Activated CD4-positive, CD25-positive, alpha-beta regulatory T cell treated with anti-CD3 and anti-CD28 coated beads, Interleukin-2, amount 50 U/mL, for 72 hours (primary cell): ENCODE measurements at places on chromosomes 2 and 18.

DNA sequence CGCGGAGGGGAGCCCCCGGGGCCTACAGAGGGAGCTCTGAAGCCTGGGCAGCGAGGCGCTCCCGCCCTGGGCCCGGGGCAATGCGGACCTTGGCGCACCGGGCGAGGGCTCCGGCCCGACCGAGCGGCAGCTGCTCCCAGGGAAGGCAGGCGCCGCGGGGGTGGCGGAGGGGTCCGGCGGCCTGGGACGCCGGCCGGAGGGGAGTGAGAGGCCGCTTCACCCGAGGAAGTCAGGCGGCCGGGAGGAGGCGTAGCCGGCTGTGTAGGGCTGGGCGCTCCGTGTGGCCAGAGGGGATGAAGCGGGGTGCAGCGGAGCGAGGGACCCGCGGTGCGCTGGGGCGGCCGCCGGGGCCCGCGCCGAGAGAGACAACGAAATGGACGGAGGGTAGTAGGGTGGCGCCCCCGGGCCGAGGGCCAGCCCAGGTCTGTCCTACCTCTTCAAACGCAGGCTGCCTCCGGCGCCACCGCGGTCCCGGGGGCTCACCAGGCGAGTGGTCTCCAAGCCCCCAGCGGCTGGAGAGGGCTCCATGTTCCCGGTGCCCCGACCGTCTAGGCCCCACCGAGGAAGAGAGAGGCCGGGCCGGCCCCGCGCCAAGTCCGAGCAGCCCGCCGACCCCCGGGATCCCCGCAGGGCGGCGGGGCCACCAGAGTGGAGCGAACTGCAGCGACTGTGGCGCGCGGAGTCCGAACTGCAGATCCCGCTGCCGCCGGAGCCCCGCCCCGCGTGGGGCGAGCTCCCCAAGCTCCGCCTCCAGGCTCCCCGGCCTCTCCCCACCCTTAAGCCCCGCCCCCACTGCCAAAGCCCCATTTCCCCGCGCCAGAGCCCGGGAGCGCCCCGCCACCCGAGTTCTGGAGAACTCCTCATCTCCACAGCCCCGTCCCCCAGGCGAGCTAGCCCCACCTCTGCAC lies at the start of gene SLC30A3:
SLC30A3 (minus strand) TSS at position 669 of the 908 bp plus-strand sequence; CDS start at position 528, 141 bp downstream.
- peak; percentile 53 for DNase-seq

DNA sequence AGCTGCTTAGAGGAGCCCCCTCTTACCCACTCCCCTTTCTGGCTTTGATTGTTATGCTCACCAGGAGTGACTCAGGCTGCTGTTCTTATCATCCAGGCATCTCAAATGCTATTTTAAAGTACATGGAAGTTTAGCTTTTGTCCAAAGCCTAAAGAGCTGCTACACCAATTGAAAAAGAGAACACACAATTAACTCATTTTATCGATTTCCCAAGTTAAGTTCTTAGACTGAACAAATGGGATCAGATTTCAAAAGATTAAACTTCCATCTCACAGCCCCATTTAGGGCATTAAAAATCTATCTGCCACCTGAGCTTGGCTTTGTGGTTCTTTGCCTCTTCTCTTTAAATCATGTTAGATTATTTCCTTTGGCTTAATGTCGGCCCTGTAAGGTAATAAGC lies 81.2 kb downstream of the MYO5B start:
- DNase-seq, result no peak

DNA sequence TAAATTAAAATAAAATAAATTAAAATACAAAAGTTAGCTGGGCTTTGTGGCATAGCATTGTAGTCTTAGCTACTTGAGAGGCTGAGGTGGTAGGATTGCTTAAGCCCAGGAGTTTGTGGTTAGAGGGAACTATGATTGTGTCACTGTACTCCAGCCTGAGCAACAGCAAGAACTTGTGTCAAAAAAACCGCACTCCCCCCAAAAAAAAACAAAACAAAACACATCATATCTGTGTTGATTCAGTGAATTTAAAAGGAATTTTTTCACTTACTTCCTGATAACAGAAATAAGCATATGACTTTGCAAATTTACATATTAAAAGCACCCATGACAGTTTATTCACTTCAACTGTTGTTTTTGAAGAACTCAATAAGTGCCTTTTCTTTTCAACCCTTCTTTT lies 68.1 kb upstream of the PELI1 start:
- DNase-seq, result no peak

DNA sequence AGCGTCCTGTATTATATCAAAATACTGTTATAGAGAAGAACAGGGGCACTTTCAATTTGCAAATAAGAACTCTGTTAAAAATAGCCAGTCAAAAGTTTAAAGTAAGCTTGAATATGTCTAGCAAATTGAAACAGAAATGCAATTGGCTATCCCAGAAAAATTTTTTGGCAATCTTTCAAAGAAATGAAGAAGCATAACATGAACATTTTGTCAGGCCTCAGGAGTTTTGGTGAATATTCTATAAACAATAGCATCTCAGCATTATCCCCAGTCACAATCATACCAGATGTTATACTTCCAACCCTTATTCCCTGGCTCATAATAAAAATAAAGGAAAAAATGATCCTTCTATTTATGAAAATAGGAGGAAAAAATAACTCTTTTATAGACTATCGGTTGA lies 252.4 kb downstream of the GRB14 start:
- no peak for DNase-seq

DNA sequence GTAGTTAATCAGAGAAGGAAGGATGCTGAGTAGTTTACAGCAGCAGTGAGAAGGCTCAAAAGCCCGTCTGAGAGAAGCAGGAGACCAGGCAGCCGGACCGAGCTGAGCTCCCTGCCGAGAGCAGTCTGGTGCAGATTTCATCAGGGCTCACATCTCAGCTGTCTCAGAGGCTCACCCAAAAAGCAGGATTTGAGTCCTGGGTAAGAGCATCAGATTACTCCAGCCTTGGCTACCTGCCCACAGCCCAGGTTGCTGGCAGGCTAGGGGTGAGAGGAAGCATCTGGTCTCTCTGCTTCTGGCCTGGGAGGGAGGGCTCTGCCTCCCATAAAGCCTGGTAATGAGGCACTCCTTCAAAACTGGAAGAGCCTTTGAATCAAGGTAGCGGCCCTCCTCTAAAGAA lies 140.5 kb downstream of the ST6GAL2 start:
- no peak for DNase-seq

DNA sequence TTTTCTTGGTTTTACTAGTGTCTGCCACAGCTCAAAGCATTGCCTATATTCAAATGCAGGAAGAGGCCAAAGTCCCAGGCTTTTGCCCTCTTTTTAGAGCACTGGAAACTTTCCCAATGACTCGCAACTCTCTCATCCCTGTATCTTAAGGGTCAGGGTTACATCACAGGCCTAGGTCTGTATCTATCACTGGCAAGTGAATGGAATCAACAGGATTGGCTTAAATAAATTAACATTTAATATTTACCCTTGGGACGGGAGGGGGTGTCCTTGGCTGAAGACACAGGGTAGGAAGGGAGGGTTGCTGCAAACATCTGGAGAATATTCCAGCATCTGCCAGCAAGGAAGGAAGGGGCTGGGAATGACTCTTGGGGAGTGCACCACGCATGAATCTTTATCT lies 242.6 kb downstream of the SLC4A3 start:
- DNase-seq, result no peak

DNA sequence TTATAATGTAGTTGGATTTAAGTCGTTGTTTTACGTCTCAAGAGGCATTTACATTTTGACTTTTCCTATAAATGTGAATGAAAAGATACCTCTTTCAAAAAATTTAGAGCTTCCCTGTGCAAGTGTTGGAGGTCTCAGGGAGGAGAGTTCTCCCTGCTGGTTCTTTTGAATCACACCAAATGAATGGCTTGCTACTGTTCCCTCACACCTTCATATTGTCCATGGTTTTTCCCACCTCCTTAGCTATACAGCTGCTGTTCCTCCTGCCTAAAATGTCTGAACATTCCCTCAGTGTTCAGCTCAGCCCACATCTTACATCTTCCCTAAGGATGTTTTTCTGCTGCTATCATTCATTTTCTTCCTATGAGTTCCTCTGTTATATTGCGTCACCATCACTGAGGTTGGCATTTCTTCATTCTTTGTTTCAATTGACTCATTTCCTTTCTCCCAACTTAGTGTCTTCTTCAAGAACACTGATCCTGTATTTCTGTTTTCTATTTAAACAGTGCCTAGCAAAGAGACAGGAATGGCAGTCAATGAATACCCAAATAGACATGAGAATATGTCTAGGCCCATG lies 46.0 kb downstream of the COX7A2L start:
- no peak for DNase-seq

DNA sequence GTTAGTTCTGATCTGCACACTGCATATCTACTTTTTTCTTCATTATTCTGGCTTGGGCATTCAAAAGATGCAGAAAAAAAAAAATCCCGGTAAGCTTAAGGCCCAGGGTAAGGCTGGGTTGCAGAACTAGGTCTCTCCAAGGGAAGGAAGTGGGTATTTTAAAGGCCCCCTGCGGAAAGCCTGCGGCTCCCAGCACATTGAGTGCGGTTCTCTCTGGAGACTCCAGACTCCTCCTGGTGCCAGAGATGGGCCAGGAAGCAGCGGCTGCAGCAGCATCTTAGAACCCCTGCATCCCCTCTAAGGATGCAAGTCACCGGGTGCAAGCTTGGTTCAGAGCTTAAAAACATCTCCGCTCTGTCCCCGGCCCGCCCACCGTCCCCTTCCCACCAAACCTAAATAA lies 49.5 kb downstream of the TGIF1 start:
- DNase-seq, result no peak

DNA sequence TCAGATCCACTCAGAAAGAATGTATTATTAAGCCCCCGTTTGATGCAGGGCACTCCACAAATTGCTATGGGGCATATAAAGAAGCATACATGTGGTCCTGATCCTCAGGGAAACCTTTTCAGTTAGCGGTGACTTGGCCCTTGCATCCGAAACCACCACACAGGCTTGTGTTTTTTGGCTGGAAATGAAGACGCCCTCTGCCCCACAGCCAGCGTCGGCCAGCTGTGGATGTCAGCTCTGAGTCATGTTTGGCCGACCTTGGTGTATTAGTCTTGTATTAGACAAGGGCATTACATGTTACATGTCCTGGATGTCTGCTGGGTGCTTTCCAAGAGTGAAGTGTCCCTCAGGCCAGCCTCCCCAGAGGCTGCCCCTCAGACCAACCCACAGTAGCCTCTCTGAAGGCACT lies 107.6 kb upstream of the MAP3K20 start:
- DNase-seq, result no peak

GRCh38 chr18:33835419-33835818 lies 257.4 kb downstream of the ASXL3 start:
- DNase-seq, result no peak

DNA sequence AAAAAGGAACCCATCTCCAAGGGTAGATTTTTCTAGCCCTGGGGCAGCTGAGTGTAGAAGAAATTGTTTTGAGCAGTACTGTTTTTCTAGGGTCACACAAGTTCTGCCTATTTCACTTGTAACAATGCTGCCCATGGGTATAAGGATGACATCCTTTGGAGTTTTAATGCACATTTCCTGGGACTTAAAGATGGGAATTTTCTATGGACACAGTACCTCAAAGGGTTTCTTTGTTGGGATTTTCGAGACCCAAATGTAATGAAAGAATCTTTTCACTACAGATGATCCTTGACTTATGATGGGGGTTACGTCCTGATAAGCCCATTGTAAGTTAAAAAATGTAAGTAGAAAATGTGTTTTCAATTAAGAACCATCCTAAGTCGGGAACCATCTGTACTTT lies 31.8 kb downstream of the CDC42EP3 start:
- DNase-seq, result no peak

GRCh38 chr18:29726646-29727045 lies 1315.9 kb downstream of the DSC3 start:
- DNase-seq, result no peak

DNA sequence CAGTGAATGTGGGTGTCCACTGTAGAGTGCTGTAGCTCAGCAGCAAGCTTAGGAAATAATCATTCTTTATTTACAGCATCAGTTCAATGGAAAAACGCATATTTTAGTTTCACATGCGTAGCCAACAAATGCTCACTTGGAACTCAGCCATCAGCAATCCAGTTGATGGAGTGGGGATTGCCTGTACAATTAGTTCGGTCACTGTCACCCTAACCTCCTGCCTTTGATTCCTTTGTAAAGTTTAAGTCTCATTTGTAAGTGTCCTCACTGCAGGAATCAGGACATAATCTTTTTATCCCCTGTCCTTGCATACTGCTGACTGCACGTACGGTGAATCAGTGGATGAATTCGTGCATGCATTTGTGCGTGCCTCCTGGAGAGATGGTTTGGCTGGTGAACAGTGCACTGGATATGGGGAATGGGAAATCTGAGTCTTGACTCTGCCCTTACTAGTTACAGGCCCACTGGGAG lies 55.9 kb downstream of the RAB31 start:
- DNase-seq, result no peak

DNA sequence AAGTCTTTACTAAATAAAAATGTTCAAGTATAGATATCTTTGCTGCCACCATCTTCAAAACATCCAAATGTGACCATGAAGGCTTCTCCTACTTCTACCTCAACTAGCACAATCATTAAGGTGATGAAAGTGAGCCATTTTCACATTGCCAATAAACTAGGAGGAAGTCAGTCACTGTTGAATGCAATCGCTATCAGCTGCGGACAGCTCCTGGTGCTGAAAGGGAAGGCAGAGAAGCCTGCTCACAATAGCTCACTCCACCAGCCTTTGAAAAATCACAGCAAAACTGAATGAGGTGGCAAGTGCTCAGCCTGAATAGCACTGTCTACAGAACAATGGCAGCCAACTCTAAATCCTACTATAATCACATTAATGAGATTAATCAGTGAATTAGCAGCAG lies 2.2 kb downstream of the MYT1L start:
- no peak for DNase-seq

- no peak for DNase-seq
These were observed 144.9 kb downstream of the DDX1 start for GRCh38 chr2:15736396-15737180.

GRCh38 chr2:1990724-1991123 lies 246.4 kb upstream of the PXDN start:
- DNase-seq, result no peak

DNA sequence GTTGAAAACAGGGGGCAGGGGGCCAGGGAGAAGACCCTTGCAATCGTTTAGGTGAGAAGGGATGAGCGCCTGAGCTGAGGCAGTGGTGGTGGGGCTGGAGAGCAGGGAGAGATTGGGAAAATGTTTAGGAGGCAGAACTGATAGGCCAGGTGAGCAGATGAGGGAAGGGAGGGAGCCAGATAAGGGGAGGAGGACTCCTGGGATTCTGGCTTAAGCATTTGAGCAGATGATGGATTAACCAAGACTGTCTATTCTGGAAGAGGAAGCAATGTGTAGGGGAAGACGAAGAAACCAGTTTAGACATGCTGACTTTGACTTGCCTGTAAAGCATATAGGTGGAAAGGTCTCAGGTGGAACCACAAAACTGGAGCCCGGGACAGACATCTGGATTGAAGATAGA lies 49.9 kb upstream of the ASPRV1 start:
- no peak for DNase-seq
